Neural progenitor cell (in vitro differentiated cells): ENCODE measurements at places on chromosomes 12 and 14. TPM values are rescaled to one million over a fixed set of nuclear protein-coding genes. Genes with fewer than 3 reads are reported as not detected.

The SPRYD3 gene
- total RNA-seq: 5.4 and 6.7 TPM in 2 replicates

The ZNF26 gene
- total RNA-seq: 13.6 and 20.5 TPM in 2 replicates

GRCh38 chr12:65881348-65881961 lies 57.2 kb downstream of the HMGA2 start:
- H3K36me3 ChIP-seq: peaks cover 5% of the 10 kb centered on the region
- DNase-seq: peak; percentile 43
- H3K4me3 ChIP-seq: no peak overlapping the region

GRCh38 chr14:77882636-77883035 lies 82.7 kb downstream of the ADCK1 start:
- no peaks in the 10 kb centered on the region for H3K27me3 ChIP-seq
- H3K4me3 ChIP-seq: no peak overlapping the region
- H3K27ac ChIP-seq: no peak overlapping the region
- no peak for DNase-seq

DNA sequence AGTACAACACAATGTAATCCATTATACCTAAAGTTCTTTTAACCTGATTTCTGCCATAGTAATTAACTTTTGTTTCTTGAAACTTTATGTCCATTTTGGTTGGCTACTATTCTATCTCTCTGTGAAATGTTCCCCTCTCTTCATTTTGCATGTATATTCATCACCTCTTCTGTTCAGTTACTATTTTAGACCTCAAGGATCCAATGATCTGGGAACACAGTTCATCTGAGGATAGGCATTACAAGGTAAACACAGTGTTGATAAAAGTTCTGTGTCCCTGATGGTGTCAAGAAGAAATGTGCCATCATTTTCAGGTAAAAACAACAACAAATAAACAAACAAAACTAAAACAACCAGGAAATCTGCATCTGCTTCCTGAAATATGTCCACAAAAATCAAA lies 102.2 kb upstream of the IFNG-AS1 start:
- DNase-seq: no peak
- no peaks in the 10 kb centered on the region for H3K36me3 ChIP-seq
- H3K4me3 ChIP-seq: no peak overlapping the region

DNA sequence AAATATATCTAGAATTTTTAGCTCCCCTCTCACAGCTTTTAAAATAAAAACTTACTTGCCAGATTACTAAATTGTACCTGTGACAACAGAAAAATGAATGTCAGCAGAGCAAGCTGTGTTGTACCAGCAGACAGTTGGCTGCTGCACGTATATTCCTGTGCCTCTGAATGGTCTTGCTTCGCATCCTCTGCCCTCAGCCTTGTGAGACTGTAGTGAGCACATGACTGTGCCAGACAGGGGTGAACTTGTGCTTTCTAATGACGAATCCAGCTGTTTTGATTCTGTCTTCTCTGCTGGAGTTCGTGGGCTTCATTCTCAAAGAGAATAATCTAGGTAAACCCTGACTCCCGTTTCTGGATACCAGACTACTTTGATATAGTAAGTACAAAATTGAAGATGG lies 58.3 kb upstream of the FRMD6 start:
- H3K4me3 ChIP-seq: no peak overlapping the region
- no peak overlapping the region for H3K27ac ChIP-seq

DNA sequence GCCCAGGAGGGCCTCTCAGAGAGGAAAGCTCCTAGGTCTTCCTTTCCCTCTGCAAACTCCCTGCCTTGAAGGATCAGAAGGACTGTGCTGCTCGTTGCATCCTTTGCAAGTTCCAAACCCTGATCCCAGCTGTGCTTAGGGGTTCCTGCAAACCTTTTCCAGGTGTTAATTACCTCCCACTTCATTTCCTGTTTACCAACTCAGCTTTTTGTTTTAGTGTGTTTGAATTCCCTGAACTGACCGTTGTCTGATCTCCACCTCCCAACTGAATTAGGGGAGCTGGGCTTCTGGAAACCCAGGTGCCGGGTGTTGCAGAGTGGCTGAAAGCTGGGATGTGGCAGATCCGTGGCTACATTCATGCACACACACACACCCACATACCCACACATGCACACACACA lies 20.6 kb upstream of the BDKRB1 start:
- H3K36me3 ChIP-seq: no peaks in the 10 kb centered on the region
- no peaks in the 10 kb centered on the region for H3K27me3 ChIP-seq
- H3K4me3 ChIP-seq: no peak overlapping the region
- no peak overlapping the region for H3K27ac ChIP-seq
